ENCODE measurements at places on chromosomes 4 and X.

GRCh38 chr4:48237996-48238645, 31.5 kb downstream of the TEC start:
- DNase-seq, result no peak

DNA sequence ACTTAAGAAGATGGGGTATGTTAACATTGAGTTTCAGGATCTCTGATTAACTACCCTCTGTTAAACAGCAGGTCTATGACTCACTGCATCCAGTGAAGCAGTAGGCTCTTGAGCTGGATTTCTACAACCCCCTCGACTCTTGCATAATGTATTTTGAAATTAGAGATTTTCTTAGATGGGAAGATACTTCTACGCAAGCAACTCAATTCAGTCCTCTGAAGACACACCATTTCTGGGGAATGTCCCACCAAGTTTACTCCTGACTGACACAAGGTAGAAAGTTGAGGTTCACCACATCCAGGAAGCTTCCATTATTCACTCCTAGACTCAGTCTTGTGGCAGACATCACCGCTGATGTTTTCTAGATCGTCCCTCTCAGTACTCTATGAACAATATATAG, 12.9 kb downstream of the PALLD start:
- no peak for DNase-seq

DNA sequence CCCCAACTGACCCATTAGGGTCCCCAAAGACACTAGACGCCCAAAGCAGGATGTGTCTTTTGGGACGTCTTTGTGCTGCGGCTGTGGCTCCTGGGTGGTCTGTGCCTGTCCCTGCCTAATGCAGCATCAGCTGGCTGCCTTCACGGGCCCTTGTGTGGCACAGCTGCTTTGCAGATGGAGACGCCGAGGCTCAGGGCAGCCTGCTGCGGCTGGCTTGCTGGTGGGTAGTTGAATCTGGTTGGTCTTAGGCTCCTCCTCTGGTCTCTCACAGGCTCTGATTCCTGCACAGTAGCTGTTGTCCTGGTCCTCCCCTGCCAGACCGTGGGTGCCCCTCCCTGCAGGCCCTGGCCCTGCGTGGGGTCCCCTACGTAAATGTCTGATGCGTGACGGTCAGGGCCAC, 8.1 kb downstream of the CPZ start:
- DNase-seq, result no peak

DNA sequence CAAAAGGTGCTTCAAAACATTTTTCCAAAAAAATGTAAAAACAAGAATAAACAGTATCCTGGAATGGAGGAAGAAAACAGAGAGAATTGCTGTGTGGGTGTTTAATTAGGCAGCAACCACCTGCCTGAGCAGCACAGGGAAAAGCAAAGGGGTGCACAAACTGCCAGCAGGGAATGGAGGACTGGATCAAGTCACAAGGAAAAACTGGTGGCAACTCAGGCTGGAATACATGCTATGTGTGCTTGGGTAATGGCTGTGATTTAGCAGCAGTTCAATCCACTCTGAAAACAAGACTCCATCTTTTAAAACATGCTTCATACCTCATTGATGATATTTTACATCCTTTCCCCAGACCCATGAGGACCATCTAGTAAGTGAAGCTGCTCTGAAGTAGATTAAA, 179.5 kb downstream of the HS6ST2 start:
- DNase-seq, result no peak

- no peak for DNase-seq
Observed at GRCh38 chr4:109276482-109277095, 25.9 kb downstream of the COL25A1 start.

DNA sequence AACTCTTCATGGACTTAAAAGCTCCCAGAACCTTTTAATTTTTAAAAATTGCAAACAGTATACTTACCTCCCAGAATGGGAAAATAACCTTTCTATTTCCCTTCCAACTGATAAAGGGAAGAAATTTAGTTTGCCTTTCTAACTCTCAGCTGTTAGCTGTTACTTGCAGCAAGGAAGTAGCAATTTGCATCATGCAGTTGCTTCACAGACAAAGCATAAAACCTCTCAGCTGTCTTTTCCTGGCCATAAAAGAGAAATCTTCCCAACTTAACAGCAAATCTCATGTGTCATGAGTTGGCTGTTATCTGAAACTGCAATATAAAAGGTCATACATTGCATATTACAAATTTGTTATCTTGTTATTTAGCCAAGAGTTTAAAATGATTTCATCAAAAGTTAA, 18.4 kb downstream of the C4orf17 start:
- no peak for DNase-seq

GRCh38 chrX:47573341-47574075, 8.7 kb upstream of the TIMP1 start:
- DNase-seq, result no peak
